ENCODE measurements at places on chromosomes 5 and 9.

DNA sequence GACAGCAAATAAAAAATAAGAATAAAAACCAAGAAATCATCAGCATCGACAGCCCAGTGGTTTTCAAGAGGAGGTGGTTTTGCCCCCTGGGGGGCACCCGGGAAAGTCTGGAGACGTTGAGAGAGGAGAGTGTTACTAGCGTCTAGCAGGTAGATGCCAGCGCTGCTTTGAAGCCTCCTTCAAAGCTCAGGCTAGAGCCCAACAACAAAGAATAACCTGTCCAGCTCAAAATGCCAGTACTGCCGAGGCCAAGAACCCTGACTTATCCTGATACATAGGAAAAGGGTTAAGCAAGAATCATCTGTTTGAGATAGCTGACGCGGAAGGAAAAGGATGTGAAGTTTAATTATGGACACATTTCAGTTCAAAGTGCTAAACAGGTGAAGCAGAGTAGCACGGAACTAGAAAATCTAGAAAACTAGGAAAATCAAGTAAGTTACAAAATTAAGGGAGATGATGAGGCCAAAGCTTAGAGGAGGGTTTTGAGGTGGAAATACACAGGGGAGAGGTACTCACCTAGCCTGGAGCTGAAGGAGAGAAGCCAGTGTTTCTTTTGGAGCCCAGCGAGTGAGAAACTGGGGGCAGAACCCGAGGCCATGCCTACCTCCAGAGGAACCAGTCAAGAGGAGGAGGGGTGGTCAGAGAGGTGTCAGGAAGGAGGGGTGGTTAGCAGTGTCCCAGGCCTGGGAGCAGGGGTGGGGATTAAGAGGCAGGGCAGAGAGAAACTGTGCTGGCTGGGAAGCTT lies 121.0 kb upstream of the RETREG1 start:
- DNase-seq, result no peak

GRCh38 chr9:78791779-78792178 lies 494.9 kb downstream of the PSAT1 start:
- DNase-seq, result peak; percentile 23

GRCh38 chr9:120921661-120922181 lies 4.9 kb downstream of the TRAF1 start:
- no peak for DNase-seq

- DNase-seq, result no peak
These were observed 26.6 kb downstream of the PCDHAC2 start for GRCh38 chr5:140992828-140993227.

DNA sequence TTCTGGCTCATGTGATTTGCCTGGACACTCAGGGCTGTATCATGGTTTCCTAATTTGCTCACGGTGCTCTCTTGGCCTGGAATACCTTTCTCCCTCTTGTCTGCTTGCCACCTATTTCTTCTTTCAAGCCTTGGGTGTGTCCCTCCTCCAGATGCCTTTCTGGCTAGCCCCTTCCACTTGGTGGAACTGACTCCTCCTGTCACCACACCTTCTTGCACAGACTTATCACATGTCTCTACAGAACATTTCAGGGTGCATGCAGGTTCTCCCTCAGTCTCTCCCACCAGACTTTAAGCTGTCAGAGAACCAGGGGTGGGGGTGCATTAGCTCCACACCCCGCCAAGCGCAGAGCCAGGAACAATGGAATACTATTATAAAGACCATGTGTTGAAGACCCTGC lies 1.9 kb downstream of the TBC1D2 start:
- no peak for DNase-seq

- DNase-seq, result no peak
These were observed 8.4 kb downstream of the SEMA6A start for GRCh38 chr5:116566251-116566650.

GRCh38 chr9:26656003-26656870 lies 236.4 kb downstream of the CAAP1 start:
- DNase-seq, result peak; percentile 19

- no peak for DNase-seq
These were observed 842 bp downstream of the PCDHA5 start for GRCh38 chr5:140822281-140822629.

DNA sequence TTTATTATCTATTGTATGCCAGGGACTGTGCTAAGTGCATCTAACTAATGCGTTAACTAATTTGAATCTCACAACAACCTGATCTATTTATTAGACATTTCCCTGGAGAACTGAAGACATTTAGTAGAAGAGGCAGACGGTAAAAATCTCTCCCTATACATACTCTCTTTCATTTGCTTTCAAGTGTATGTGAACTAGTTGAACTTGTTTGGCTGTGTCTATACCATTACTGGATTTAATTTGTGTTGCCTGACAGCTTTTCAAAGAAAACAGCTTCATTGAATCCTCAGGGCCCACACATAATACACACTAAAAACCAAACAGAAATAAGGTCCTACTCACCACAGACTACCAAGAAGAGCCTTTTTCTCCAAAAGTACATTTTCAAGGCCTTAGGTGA lies 133.6 kb upstream of the NR3C1 start:
- no peak for DNase-seq

DNA sequence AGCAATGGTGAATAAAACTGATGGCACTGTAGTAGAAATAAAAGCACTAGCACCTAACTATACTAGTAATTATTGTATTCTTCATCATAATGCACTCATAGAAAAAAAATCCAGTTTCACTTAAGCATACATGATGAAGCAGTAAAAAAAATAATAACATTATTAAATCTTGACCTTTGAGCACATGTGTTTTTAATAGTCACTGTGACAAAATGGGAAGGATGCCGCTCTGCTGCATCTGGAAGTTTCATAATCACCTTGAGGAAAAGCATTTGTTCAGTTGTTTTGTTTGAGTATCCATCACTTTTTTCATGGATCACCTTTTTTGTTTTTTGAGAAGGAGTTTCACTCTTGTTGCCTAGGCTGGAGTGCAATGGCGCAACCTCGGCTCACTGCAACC lies 13.2 kb downstream of the OR2K2 start:
- DNase-seq, result peak; percentile 7

DNA sequence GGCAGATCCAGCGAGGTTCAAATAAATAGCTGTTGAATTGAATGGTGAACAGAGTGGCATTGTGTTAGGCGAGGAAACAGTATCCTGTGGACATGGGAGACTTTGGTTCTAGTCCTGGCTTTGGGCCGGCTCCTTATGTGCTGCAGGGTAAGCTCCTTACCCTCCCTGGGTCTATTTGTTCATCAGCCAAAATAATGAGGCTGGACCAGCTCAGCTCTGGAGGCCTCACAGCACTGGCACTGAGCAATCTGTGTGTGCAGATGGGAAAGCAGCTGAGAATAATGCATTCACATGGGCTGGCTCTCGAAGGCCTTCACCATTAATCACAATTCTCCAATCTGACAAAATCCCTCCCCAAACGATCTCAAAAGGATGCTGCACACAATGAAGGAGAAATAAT lies 81.9 kb downstream of the APBA1 start:
- DNase-seq, result no peak

DNA sequence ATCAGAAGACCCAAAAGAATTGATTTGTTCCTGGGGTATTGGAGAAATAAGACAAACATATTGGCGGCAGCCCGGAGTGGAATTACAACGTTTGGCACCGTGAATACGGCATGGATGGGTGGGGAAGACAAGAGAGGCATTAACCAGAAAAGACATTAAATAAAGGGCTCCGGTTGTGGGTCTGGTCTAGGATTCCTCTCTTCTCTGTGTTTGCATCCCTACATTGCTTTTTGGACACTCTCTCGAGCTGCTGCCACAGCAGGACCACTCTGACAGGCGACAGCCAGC lies 138.7 kb upstream of the PALM2AKAP2 start:
- no peak for DNase-seq

DNA sequence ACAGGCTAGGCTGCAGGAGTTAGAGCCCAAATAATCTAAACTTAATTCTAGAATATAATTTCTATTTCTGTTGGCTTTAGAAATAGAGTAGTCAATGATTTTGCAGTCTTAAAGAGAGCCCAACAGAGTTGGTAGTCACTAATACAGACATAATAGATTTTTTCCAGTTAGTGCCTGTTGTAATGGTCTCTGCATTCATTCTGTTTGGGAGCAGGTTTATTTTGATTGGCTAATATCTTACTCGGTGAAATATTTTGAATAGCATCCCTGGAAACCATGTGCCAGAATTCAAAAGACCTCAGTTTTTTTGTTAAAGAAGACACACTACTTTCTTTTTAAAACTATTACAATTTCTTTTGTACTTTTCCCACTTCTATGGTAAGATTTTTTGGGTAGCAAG lies 107.2 kb downstream of the RASGRF2 start:
- no peak for DNase-seq

- peak; percentile 43 for DNase-seq
These were observed 343 bp downstream of the KIAA0825 start for GRCh38 chr5:94618029-94618492.

DNA sequence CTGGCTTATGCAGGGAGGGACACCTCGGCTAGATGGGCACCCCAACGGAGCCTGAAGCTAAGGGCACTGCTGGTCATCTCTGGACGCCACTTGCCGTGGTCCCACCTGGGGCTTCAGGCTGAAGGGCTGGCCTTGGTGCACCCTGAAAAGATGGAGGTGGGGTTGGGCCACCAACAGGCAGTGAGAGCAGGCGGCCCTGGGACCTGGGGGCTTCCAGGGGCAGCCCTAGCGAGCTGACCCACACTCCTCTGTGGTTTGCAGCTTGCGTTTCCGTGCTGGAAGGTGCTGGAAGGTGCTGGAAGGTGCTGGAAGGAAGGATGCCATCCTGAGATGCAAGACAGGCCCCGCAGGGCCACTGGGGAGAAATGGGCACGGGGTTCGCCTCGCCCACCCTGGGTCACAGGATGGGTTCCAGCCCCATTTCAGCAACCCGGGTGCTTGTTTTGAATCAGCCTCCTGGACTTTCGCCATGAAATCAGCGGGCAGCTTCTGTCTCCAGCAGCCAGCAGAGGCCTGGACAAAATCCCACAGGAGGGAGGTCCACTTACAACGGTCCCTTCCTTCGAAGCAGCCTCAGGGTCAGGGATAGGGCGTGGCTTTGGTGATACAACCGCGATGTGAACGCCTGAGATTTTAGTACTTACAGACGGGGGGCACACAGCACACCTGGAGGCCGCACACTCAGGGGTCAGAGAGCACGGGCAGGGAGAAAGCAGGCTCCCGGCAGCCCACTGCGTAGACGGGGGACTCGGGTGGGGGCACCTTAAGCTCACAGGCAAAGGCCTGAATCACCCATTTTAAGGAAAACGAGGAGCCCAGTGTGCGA lies 303.1 kb upstream of the IRX4 start:
- no peak for DNase-seq

GRCh38 chr9:112091810-112092209 lies 83.3 kb downstream of the SUSD1 start:
- no peak for DNase-seq

DNA sequence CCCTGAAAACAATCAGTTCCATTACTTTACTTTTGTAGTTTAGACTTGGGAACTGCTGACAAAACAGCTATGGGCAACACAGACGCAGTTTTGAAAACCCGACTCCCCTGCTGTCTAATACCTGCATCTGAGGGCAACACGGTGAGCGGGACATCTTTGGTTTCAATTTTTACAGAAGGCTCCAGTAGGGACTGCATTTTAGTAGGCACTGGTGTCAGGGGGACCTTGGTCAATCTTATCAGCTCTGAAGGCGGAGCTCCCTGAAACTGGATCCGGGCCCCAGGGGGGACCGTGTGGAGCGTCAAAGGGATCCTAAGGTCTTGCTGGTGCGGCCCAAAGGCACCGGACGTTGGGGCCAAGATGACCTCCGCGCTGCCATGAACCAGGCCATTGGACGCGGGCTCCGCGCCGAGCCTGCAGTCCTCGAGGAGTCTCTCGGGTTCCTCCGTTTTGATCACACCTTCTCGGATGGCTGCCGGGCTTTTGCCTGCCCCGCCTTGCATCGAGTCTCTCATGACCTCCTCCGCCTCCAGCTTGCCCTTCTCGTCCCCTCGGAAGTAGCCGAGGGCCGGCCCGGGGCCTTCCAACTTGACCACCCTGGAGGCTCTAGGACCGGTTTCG lies 1.1 kb downstream of the SOX30 start:
- DNase-seq, result no peak

DNA sequence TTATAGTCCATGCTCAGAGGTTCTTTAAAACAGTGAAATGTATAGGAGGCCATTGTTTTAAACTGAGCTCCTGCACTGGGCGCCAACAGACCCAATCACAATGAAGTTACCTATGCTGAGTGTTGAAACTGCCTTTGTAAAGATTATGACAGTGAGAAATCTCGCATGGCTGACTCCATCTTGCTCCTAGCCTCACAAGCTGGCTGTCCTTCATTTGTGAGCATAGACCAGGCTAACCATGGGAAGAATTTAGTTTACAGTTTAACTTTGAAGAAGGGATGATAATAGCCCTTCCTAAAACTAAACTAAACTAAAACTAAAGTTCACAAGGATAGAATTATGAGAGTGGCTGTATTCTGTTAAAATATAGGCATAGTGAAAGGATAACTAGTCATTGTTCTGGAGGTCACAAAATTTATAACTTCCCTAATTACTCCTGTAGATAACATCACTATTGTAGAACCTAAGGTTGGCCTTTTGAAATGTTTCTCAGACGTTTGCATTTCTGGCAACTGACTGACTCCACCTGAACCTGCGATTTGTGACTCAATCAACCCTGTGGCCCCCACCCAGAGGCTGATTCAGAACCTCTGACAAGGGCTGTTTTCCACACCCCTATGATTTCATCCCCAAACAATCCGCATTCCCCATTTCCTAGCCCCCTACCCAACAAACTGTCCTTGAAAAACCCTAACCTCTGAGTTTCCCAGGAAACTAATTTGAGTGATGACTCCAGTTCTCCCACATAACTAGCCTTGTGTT lies 59.1 kb downstream of the HMHB1 start:
- DNase-seq, result no peak

DNA sequence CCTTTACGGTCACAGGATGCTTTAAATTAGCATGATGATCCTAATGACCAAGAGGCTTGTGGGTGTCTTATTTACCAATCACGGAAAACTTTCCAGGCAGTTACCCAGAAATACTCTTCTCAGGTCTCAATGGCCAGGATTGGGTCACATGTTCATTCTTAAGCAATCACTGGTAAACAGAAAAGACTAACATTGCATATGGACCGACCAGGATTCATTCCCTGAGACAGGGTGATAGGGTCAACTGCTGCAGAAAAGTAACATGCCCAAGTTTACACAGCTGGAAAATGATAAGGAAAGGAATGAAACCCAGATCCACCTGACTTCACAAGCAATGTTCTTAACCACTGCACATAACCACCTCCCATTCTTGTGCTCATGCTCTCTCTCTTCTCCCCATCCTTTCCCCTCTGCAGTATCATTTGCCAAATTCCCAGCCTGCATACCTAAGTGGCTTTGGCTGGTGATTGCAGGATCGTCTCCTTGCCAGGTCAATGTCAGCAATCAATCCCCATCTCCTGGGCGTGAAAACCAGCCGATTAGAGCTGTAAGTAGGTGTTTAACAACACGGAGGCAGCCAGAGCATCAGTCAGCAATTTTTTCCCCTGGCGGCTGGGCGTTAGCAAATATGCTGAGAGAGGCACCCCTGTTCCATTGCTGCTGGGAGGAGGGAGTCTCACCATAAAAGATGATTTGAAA lies 219.4 kb downstream of the NMUR2 start:
- no peak for DNase-seq

GRCh38 chr9:133585481-133586351 lies 23.5 kb downstream of the FAM163B start:
- no peak for DNase-seq

- no peak for DNase-seq
These were observed 72.4 kb upstream of the NTRK2 start for GRCh38 chr9:84597131-84597530.

GRCh38 chr9:103992938-103993579 lies 101.0 kb upstream of the SMC2 start:
- no peak for DNase-seq

GRCh38 chr9:133932633-133933032 lies 59.5 kb downstream of the VAV2 start:
- no peak for DNase-seq

- no peak for DNase-seq
These were observed 21.4 kb upstream of the CXCL14 start for GRCh38 chr5:135600152-135600570.

Data from stromal cell of bone marrow (primary cell).